Dermis microvascular lymphatic vessel endothelial cell (primary cell): ENCODE measurements at places on chromosomes 13 and 19.

- no peak for DNase-seq
Observed at GRCh38 chr13:79445968-79446645, 34.8 kb upstream of the NDFIP2 start.

DNA sequence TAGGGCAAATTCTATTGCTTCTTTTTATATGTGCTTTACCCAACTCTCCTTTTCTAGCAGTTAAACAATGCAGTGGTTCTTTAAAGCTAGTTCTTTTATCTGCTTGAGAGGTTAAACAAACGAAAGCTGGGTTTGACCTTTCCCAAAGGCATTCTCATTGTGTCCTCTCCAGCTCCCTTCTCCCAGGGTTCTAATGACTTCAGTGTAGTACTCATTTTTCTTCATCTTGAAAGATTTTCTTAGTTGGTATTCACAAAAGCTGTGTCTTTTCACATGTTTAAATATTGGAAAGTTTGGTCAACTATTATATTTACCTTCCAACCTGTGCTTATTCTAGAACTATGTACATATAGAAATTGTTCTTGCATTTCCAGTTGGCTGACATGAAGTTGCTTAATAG lies 1.5 kb downstream of the WASF3 start:
- no peak for DNase-seq

- peak; percentile 30 for DNase-seq
Observed at GRCh38 chr19:48393559-48394330, at the start of gene GRIN2D. TSS of gene GRIN2D (plus strand) at chr19:48393668. CDS start at chr19:48398393, 4,725 bp downstream.

DNA sequence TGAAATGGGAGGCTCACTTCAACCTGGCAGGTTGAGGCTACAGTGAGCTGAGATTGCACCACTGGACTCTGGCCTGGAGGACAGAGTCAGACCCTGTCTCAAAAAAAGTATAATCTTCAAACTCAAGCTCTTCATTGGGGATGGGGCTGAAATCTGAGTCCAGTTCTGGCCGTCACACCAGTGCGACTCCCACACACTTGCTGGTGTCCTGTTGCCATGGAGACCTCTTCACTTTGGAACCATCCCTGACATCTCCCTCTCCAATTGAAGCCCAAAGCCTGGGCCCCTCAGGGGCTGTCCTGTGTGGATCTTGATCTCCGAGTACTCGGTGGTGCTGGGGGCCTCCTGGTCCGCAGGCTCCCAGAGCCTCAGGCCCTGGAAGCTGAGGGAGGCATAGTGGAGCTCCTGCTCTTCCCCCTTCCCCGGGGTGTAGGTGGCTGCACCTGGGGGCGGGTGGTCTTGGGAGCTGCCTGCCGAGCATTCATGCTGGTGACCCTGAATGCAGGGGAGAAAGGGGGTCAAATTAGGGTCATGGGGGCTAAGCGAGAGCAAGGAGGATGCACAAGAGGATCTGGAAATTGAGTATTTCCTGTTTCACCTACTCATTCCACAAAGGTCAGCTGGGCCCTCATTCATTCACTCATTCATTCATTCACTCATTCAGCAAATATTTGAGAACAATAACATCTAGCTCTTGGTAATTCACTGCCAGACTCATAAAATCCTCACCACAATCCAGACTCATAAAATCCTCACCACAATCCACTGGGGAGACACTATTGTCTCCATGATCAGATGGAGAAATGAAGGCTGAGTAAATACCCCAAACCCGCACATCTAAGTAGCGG lies 11.0 kb downstream of the SIGLEC11 start:
- DNase-seq: no peak

GRCh38 chr13:92994056-92994455 lies 232.6 kb upstream of the GPC6 start:
- DNase-seq: no peak

GRCh38 chr19:42229855-42230351 lies 9.8 kb downstream of the ZNF526 start:
- DNase-seq: no peak

DNA sequence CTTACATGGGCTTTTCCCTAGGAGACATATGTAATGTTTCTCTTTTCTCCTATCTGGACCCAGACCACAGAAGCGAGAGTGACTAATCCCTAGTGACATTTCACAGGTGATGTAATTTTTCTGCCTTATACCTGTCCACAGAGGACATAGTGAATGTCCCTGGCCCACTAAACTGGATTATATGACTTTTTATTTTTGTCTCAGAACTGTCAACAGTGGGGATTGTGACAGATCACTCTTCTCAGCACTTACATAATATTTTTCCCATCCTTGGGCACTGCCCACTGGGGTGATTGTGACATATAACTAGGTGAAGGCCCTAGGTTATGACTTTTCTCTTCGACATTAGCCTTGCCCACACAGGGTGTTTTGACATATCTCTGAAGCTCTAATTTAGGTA lies 7.9 kb upstream of the ZNF726 start:
- DNase-seq: no peak

GRCh38 chr19:51931921-51932320 lies 4.6 kb downstream of the ZNF613 start:
- no peak for DNase-seq

- peak; percentile 56 for DNase-seq
Observed at GRCh38 chr13:48783181-48783630, 129.5 kb downstream of the CYSLTR2 start.

DNA sequence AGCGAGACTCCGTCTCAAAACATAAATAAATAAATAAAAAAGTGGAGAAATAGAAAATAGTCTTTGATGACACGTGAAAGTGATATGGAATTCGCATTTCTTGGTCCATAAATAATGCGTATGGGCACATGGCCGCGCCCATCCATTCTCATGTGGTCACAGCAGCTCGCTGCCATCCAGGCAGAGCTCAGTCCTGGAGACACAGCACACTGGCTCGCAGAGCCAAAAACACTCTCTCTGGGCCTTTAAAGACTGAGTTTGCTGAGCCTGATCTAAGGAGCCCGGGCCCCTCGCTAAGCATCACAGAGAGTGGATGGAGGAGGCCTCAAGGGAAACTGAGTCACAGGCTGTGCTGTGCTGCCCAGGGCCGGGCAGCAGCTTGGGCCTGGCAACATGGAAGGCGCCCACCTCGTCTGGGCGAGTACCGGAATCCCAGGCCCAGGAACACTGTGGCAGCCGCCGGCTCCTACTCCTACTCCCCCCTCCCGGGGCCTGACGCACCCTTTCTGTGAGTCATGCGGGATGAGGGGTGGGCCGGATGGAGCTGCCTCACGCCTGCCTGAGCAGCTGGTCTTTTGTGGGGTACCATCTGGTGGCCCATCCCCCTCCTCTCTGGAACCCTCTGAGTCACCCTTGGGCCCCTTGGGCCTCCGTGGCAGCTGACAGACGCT lies 28.9 kb upstream of the CACTIN start:
- no peak for DNase-seq

- no peak for DNase-seq
Observed at GRCh38 chr19:7902796-7903243, 857 bp upstream of the MAP2K7 start.

DNA sequence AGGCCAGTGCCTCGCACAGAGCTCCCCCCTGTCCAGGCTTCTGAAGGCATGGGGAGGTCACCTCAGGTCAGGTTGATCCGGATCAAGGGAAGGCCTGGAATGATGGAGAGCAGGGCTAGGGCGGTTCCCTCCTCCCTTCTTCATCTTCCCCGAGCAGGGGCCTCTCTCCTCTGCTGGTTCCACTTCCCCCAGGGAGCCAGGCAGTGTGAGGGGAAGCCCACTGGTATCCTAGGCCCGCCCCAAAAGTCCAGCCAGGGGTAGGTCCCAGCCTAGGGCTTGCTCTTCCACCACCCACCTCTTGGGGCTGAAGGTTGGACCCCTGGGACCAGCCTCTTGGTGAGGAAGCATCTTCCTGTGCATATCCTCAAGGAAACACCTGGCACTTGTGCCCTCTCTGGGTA lies 16.4 kb upstream of the PRR19 start:
- no peak for DNase-seq

GRCh38 chr13:80132741-80133601 lies 208.0 kb downstream of the SPRY2 start:
- peak; percentile 76 for DNase-seq

GRCh38 chr19:41031916-41032315 lies 40.8 kb downstream of the CYP2B6 start:
- DNase-seq: no peak

GRCh38 chr19:45547965-45548609 lies 36.5 kb downstream of the OPA3 start:
- DNase-seq: peak; percentile 13

- no peak for DNase-seq
Observed at GRCh38 chr13:52925251-52925650, 76.8 kb upstream of the PCDH8 start.

DNA sequence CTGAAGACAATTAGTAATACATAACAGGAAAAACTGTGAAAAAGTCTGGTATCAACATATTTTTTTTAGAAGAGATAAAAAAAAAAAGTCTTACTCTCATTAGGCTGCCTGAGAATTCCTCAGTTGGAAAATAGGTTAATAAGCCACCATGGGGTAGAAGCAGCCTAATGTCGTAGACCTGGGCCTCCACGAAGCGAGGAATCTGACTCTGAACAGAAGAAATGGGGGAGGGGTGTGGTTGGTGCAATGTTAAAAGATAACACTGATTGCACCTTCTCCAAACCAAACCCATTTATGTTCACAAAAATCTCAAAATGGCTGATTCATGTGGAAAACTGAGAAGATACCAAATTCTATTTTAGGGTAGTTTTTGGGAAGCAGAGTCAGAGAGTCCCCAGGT lies 62.4 kb downstream of the MPHOSPH8 start:
- no peak for DNase-seq

GRCh38 chr13:42395086-42395821 lies 123.3 kb downstream of the AKAP11 start:
- no peak for DNase-seq

- DNase-seq: no peak
Observed at GRCh38 chr19:38763795-38764220, 9.5 kb downstream of the LGALS7 start.

DNA sequence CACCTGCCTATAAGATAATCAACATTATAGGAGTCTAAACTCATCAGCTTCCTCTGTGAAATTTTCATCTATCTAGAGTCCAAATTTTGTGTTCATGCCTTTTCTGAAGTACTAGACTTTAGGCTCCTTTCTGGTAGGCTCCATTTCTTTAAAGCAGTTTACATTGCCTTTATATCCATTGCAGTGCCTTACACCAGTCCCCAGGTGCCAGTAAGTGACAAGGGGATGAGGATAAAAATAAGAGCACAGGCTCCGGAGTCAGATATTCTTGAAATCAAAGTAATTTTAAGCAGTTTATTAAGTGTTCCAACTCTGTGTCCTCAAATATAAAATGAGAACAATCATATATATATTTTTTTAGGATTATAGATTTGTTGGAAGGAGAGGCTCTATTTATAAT lies 10.6 kb upstream of the CYSLTR2 start:
- no peak for DNase-seq

- no peak for DNase-seq
Observed at GRCh38 chr13:113539176-113539575, 45.4 kb upstream of the TFDP1 start.

GRCh38 chr19:55578761-55579747 lies 1.6 kb downstream of the ZNF579 start:
- no peak for DNase-seq

DNA sequence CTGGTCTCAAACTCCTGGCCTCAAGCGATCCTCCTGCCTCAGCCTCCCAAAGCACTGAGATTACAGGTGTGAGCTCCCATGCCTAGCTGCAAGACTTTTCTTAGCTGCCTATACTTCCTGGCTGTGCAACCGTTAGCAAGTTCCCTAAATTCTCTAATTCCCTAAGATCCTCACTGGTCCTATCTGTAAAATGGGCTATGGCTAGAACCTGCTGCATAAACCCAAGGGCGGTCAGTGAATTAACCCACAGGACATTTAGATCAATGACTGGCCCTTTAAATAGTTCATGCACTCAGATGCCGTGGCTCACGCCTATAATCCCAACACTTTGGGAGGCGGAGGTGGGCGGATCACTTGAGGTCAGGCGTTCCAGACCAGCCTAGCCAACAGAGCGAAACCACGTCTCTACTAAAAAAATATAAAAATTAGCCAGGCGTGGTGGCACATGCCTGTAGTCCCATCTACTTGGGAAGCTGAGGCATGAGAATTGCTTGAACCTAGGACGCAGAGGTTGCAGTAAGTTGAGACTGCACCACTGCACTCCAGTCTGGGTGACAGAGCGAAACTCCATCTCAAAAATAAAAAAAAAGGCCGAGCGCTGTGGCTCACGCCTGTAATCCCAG lies 4.1 kb upstream of the C19orf53 start:
- no peak for DNase-seq

DNA sequence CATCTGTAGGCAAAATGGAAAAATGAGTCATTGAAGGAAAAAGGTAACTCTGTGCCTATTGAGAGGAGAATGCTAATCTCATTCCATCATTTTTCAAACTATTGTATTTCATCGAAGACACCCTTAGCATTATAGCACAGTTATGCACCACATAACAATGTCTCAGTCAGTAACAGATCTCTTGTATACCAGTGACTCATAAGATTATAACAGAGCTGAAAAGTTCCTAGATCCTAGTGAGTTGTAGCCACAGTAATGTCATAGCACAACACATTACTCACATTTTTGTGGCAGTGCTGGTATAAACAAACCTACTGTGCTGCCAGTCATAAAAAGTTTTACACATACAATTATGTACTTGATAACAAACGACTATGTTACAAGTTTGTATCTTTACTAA lies 1077.6 kb downstream of the DIAPH3 start:
- no peak for DNase-seq

- no peak for DNase-seq
Observed at GRCh38 chr13:107803822-107804495, 411.4 kb downstream of the LIG4 start.

- peak; percentile 54 for DNase-seq
Observed at GRCh38 chr13:107574517-107575210, 640.7 kb downstream of the LIG4 start.

GRCh38 chr19:51493776-51494175 lies 7.8 kb downstream of the SIGLEC12 start:
- no peak for DNase-seq

GRCh38 chr13:92602560-92602959 lies 624.0 kb upstream of the GPC6 start:
- DNase-seq: no peak

- DNase-seq: no peak
Observed at GRCh38 chr19:55603581-55604292, 1.7 kb upstream of the ZNF865 start.

- DNase-seq: peak; percentile 55
Observed at GRCh38 chr19:53982611-53983010, 8.8 kb upstream of the CACNG6 start.

DNA sequence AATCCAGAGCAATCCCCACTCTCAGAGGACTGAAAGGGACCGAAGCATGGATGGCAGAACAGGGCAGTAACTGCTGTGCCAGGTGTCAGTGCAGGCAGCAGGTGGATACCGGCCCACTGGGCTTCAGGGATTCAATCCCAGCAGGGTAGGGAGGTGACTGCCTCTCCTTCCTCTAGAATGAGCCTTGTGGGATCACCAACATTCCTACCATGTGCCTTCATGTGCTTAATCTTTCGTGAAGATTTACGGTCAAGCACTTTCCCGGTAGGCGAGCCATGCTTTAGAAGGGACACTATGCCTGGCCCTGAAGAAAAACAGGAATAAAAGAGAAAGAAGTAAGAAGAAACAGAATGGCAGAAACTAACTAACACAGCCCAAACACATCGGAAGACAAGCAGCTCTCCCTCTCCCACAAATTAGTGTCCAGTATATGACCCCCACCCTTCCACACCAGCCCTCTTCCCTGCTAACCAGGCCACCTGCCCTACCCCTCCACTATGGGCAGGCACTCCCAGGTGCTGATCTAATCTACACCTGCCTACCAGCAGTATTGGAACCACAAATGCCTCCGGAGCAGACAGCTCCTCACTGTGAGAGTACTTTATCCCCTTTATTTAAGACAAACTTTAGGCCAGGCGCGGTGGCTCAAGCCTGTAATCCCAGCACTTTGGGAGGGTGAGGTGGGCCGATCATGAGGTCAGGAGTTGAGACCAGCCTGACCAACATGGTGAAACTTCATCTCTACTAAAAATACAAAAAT lies 162.5 kb downstream of the NUFIP1 start:
- no peak for DNase-seq
